Glutamatergic neuron (in vitro differentiated cells): ENCODE measurements at places on chromosomes 12 and 14. TPM values are rescaled to one million over a fixed set of nuclear protein-coding genes. Genes with fewer than 3 reads are reported as not detected.

GRCh38 chr12:119423285-119423684, 88.8 kb downstream of the CCDC60 start:
- DNase-seq, result peak; percentile 23

WNT1 gene
- not detected for total RNA-seq

- no peak for DNase-seq
Observed at GRCh38 chr12:93699271-93700145, 22.3 kb downstream of the CRADD start.

DNA sequence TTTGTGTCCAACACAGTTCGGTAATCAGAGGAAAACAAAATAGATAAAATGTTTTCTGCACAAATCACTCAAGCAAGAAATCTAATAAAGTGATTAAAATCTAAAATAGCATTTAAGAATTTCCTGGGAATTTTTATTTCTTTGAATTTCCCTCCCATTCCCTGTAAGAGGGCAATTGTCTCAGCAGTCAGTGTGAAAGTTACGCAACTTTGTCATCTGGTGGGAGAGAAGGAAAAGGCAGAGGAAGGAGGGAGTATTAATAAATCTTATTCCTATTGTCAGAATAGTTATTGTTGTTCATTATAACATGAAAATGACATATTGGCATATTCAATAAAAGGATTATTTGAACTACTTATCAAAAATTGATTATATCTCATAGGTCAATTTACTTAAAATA, 464.9 kb downstream of the PRKD1 start:
- DNase-seq, result no peak

GRCh38 chr14:20499108-20499507, 6.2 kb upstream of the RNASE10 start:
- no peak for DNase-seq

LRRC10 gene
- total RNA-seq, result not detected
